Urinary bladder (tissue), 4 donors: ENCODE measurements at places on chromosomes 2 and 18. TPM values are rescaled to one million over a fixed set of nuclear protein-coding genes. Genes with fewer than 3 reads are reported as not detected.
A peak's percentile ranks its signal among the peaks of the same experiment; 100 is the strongest.

- DNase-seq, result no peak
These were observed 310.8 kb downstream of the PIEZO2 start for GRCh38 chr18:10838553-10838952.

- DNase-seq, result no peak
These were observed 218.8 kb downstream of the BCL11A start for GRCh38 chr2:60334610-60335009.

TAF1B gene
- 7.5 TPM for polyA plus RNA-seq

FBXO41 gene
- 1.0 TPM for polyA plus RNA-seq

DCDC2C gene
- polyA plus RNA-seq, result 0.09 TPM

- no peak for DNase-seq
These were observed 21.5 kb downstream of the MEIS1 start for GRCh38 chr2:66456183-66457041.

MYO1B gene
- polyA plus RNA-seq, result 8.7 TPM

DNA sequence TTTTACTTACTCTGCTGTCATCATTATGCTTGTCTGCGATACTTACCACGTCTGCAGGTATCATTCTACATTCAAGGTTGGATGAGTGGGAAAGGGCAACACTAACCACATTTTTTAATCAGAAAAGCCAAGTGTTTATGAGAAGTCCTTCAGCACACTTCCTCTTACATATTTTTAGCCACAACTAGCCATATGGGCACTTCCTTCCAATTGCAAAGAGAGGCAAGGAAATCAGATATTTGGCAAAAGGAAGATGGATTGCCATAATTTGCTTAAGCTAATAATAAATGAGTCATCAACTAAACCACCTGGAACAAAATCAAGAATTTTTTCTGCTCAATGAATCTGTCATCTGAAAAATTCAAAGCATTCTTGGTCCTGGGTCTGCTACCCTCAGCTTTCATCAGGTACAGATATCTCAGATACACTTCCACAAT lies 16.7 kb upstream of the MRO start:
- DNase-seq, result no peak

GRCh38 chr2:215002500-215002899 lies 135.9 kb downstream of the ABCA12 start:
- DNase-seq, result peak; percentile 8

DNA sequence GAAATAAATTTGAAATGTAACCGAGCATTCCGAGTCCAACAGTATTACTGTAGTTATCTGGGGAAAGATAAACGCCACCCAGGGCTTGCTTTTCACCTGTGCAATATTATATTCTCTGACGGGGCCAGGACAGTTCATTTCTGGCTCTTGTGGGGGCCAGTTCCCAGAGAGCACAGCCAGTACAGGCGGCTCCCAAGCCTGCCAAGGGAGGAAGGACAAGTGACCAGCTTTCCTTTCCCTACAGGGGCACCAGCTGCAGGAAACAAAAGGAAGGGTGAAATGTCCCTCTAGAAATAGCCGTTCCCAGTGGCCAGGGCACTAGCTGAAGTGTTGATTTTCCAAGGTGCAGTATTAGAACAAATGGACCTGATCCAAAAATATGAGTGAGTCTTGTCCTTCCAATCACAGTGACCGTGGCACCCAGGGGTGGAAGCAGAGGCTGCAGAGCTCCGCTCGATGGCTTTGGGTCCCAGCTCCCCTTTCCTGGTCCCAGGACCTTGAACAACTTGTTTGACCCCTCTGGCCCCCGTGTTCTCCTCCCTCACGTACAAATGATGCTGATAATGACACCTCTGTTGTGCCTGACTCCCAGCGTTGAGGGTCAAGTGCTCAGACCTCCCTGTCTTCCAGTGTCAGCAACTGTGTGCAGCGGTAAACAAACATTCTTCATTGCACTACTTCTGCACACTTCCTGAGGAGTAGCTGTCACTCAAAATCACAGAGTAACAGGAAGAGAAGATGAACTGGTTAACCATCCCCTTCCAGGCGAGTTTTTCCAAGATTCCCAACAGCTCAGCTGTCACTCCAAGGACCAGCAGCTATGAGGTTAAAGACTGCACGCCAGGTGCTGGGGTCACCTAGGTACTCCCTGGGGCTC lies 40.9 kb downstream of the GYPC start:
- no peak for DNase-seq

GRCh38 chr2:172408143-172408766 lies 19.1 kb upstream of the ITGA6 start:
- DNase-seq, result no peak

DNA sequence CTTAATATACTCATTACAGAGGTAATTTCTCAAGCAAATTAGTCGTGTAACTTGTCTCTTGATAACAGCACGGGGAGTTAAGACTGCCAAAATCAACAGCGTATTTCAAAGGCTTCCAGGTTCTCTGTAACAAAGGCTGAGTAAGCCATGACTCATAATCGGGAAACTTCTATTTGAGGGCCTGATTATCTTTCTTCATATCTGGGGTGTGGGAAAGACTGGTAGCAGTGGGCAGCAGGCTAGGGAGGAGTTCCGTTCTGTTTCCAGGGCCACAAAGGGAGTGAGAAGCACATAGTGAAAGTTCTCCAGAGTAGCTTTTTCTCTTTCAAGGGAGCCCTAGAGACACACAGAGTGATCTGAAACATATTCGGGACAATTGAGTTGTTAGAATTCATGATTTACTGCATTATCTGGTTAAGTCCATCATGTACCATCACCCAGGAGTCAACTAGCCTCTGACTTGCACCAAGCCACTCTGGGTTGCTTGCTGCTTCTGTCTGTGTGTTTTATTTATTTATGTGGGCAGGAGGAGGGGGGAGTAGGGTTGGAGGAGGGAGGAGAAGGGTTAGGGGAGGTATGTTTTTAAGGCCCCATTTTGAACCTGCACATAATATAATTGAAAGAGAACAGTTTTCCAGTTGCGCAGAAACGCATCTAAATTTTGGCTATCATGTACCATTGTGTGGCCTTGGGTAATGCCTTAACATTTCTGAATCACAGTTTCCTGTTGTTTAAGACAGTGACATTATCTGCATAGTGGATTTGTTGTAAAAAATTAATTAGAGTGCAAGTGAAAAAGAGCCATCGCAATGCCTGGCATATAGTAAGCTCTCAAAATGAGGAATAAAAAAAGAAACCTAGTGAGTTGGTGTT lies 80.5 kb upstream of the ITPRID2 start:
- no peak for DNase-seq

GRCh38 chr2:16124881-16125613 lies 184.7 kb downstream of the MYCN start:
- DNase-seq, result no peak

GRCh38 chr2:183063083-183063482 lies 15.5 kb upstream of the DUSP19 start:
- no peak for DNase-seq

DNA sequence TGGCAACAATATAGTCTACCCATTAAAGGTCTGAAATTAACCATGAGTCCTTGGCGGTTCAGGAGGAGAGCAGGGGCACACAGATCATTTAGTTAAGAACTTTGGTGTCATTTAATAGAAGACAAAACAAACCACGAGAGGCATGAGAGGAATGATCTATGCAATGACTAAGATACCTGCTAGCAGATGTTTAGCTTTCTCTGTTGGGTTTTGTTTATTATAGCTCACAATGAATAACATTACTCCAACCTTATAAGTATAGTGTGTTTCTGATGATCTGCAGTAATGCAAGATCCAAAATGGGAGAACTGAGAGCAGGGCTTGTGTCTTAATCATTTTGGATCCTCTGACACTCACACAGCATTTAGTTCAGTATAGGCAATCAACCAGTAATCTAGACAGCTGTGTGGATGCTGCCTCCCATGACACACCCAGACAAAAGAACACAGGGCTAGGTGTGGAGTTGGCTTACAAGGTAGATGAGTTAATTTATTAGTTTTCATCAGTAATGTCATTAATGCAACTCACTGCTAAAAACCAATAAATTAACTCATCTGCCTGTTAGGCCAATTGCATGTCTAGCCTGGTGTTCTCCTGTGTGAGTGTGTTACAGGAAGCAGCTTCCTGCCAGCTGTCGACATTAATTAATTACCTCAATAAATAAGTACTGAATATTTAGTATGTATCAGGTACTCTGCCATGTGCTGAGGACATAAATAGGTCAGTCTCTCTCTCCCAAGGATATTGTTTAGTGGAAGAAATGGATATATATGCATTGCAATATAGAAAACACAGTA lies 92.3 kb downstream of the CLIP4 start:
- no peak for DNase-seq

DNA sequence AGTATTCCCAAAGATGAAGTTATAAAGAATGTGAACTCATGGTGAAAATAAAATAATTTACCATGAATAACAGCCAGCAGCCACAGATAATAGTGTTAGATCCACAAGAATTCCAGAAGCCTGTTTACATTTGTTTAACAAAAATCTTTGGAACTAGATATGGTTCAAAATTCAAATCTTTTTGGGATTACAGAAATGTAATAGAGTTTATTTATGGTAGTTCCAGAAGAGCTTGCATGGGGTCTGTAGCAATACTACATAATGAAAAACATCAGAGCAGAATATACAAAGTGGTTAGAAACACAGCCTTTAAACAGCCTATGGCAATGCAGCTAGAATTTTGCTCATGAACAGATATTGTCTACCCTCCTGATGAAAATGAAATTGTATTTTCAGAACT lies 179.1 kb downstream of the RDH14 start:
- no peak for DNase-seq

- no peak for DNase-seq
These were observed 248.5 kb upstream of the SP5 start for GRCh38 chr2:170466632-170467031.

- DNase-seq, result no peak
These were observed 96.0 kb downstream of the TNS1 start for GRCh38 chr2:217906798-217907197.

GRCh38 chr2:58449286-58450010 lies 208.3 kb upstream of the FANCL start:
- DNase-seq, result no peak

CNDP1 gene
- 0.20 TPM for polyA plus RNA-seq

DNA sequence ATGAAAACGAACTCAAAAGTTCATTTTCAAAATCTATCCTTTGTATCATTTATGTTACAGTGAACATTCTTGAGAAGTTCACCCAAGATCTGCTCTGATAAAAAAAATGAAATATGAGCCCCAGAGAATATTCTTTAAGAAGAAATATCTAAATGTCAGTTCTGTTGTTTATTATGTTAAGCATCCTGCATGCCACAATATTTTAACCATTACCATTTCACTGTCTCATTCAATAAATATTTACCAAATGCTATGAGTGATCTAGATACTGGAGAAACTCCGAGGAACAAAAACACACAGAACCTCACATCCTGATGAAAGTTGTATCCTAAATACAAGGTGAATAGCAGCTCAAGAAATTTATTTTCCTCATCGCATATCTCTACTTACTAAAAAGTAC lies 170.2 kb downstream of the ZNF385B start:
- DNase-seq, result no peak

DNA sequence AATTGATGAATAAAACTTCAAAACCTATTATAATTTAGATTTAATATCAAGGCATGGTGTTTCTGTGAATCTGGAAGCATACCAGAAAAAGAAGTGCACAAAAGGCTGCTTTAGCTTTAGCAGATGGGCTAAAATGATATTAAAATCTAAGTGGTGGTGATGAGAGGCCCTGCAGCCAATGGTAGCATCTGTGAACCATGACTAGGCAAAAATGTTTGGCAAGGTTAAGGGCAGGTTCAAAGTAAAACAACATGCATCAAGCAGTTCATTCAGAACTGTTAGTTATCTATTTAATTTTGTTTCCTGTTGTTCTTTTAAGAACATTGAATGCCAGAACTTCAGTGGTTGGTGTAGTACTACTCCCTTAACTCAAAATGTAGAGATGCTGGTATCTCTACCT lies 1736.9 kb upstream of the CELF4 start:
- no peak for DNase-seq

DNA sequence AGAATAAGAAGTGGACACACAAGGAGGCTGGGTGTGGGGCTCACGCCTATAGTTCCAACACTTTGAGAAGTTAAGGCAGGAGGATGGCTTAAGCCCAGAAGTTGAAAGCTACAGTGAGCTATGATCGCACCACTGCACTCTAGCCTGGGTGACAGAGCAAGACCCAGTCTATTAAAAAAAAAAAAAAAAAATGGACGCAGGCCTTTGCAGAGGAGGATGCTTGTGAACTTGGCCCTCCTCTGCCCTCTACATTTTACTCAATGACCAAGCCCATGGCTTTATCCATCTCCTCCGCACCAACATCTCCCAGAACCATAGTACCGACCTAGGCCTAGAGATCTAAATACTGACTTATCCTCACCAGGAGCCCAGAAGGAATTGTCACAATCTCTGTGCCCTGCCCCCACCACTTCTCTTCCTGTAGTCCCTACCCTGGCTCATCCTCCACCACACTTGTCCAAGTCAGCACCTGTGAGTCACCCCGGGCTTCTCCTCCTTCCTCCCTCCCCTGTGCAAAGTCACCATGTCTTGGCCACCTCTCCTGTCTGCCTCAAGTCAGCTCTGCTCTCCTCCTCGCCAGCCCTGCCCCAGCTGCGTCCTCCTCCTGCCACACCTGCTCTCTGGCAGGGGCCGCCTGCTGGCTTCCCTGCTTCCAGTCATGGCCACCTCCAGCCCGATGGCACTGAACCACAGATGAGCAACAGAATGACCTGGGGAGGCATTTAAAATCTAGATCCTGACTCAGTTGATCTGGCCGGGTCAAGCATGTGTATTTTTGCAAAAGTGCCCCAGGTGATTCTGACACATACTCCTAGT lies 35.8 kb upstream of the ASPRV1 start:
- no peak for DNase-seq

DNA sequence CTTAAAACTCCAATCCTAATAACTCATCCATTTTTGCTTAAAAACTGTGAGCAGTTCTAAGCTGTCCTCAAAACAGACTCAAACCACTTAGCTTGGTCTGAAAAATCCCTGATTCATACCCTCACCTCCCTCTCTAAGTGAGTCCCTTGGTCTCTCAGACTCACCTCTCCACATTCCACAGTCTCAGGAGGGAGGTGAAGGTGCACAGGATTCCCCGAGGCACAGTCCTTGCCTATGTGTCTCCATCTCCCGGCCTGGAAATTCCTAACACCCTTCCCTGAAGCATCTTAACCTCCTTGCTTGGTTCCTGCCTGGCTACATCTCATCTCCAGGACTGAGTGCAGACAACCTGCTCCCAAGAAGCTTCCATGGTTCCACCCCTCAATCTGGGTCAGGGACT lies 45.0 kb downstream of the CYRIA start:
- DNase-seq, result no peak

GRCh38 chr2:240505910-240506309 lies 51.9 kb downstream of the ANKMY1 start:
- DNase-seq, result no peak

DNA sequence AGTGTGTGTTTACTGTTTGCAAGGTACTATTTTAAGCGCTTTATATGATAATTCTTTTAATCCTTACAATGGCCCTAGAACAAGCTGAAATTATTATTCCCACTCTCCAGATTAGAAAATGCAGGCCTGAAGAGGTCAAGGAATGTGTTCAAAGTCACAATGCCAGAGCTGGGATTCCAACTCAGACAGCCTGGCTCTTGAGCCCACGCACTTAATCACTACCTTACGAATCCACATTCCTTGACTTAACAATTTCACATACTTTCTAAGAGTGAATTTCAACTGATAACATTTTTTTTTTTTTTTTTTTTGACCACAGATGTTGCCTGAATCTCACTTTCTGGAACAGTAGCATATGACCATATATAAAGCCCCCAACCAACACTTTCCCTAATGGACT lies 400.3 kb downstream of the NCKAP5 start:
- no peak for DNase-seq

GRCh38 chr18:62324917-62325805 lies at the start of gene TNFRSF11A:
TSS of gene TNFRSF11A (plus strand) at chr18:62325310. CDS start at chr18:62325353, 43 bp downstream.
- DNase-seq, result no peak

GRCh38 chr2:71694501-71695234 lies 241.3 kb downstream of the DYSF start:
- no peak for DNase-seq

SKA1 gene
- 0.19 TPM for polyA plus RNA-seq

GRCh38 chr2:168526641-168527040 lies 70.6 kb downstream of the CERS6 start:
- peak; percentile 70 for DNase-seq
